Left ventricle myocardium inferior (tissue), 1 donor: ENCODE measurements at places on chromosomes 1 and 21.
A peak's percentile ranks its signal among the peaks of the same experiment; 100 is the strongest.

- H3K4me1 ChIP-seq = no peaks in the 10 kb centered on the region
- no peak overlapping the region for H3K27ac ChIP-seq
- H3K4me3 ChIP-seq = no peak overlapping the region
Measured at GRCh38 chr1:71413441-71414175, 332.8 kb upstream of the ZRANB2 start.

DNA sequence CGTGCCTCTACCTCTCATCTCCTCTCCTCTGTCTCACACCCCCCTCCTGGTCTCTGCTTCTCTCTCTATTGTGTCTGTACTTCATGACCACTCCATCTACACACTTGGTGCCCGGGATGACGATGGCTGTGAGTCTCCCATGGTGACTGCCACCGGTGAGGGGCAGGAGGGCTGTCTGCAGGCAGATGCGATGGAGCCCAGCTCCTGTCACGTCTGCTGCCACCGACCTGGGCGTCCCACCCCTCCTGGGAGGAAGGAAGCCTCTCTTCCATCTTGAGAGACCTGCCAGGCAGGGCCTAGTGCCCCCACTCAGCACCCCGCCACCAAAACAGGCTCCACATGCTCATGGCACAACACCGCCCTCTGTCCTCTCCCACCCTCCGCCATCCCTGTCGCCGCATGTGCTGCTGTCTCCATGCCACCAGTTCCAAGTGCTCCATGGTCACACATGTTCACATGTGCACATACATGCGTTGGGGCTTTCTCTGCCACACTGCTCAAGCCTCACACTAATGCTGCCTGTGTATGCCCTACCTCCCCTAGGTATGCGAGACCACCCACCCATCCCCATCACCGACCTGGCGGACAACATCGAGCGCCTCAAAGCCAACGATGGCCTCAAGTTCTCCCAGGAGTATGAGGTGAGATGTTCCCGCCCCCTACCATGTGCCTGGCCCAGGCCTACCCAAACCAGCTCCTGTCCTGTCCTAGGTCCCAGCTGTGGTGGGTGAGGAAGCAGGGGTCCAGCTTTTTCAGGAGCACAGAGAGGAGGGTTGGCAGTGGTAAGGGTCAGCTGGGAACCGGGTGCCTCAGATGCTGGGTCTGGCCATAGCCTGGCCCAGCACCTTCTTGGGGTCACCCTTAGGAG lies 36.6 kb upstream of the KDM4A start:
- H3K4me3 ChIP-seq = no peak overlapping the region
- no peak overlapping the region for H3K27ac ChIP-seq
- DNase-seq = no peak
- H3K27me3 ChIP-seq = no peaks in the 10 kb centered on the region

GRCh38 chr1:240672132-240672811 lies 60.3 kb upstream of the GREM2 start:
- H3K36me3 ChIP-seq = no peaks in the 10 kb centered on the region
- no peak for DNase-seq
- H3K27me3 ChIP-seq = no peaks in the 10 kb centered on the region
- no peaks in the 10 kb centered on the region for H3K4me1 ChIP-seq
- no peak overlapping the region for H3K4me3 ChIP-seq

GRCh38 chr1:48923116-48923515 lies 146.4 kb upstream of the BEND5 start:
- no peak overlapping the region for H3K4me3 ChIP-seq
- H3K27me3 ChIP-seq = no peaks in the 10 kb centered on the region
- DNase-seq = no peak
- H3K4me1 ChIP-seq = no peaks in the 10 kb centered on the region

DNA sequence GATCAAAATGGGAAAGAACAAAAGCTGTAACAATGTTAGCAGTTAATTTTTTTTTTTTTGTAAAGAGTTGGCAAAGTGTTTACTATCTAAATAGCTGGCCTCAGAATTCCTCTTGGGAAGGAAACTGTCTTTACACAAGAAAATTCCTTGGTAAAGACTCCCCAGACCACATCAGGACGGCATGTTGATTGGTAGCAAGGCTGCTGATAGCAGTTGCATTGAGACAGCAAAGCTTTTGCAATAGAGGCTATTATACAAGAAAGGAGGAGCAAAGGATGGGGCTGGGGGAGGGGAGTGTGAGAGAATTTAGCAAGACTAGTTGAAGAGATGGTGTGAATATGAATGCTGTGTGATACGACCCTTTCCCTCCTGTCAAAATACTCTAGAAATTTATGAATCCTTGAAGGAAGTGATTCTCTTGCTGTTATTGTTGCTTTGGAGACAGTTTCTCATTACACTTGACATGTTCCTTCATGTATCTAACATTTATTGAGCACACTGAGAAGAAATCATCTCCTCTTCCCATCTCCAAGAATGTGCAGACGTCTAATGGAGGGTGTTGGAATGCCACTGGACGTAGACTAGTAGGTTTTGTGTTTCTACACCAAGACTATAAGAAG lies 355.6 kb downstream of the SIPA1L2 start:
- no peak overlapping the region for H3K4me3 ChIP-seq
- H3K36me3 ChIP-seq = no peaks in the 10 kb centered on the region
- H3K27me3 ChIP-seq = no peaks in the 10 kb centered on the region
- H3K27ac ChIP-seq = no peak overlapping the region
- no peak for DNase-seq

GRCh38 chr1:243313635-243314536 lies 58.0 kb downstream of the SDCCAG8 start:
- no peaks in the 10 kb centered on the region for H3K27me3 ChIP-seq
- H3K4me1 ChIP-seq = peaks cover 9% of the 10 kb centered on the region
- H3K4me3 ChIP-seq = no peak overlapping the region
- DNase-seq = no peak
- H3K27ac ChIP-seq = peak overlapping the region; percentile 18
- H3K36me3 ChIP-seq = peaks cover 43% of the 10 kb centered on the region

- H3K27ac ChIP-seq = no peak overlapping the region
- no peaks in the 10 kb centered on the region for H3K36me3 ChIP-seq
- peaks cover 48% of the 10 kb centered on the region for H3K27me3 ChIP-seq
- DNase-seq = no peak
- peaks cover 11% of the 10 kb centered on the region for H3K4me1 ChIP-seq
Measured at GRCh38 chr1:181430015-181430885, 53.1 kb upstream of the CACNA1E start.

GRCh38 chr1:25914074-25914995 lies 8.1 kb upstream of the STMN1 start:
- peaks cover 12% of the 10 kb centered on the region for H3K4me1 ChIP-seq
- no peaks in the 10 kb centered on the region for H3K27me3 ChIP-seq
- H3K36me3 ChIP-seq = no peaks in the 10 kb centered on the region
- peak overlapping the region; percentile 52 for H3K27ac ChIP-seq

DNA sequence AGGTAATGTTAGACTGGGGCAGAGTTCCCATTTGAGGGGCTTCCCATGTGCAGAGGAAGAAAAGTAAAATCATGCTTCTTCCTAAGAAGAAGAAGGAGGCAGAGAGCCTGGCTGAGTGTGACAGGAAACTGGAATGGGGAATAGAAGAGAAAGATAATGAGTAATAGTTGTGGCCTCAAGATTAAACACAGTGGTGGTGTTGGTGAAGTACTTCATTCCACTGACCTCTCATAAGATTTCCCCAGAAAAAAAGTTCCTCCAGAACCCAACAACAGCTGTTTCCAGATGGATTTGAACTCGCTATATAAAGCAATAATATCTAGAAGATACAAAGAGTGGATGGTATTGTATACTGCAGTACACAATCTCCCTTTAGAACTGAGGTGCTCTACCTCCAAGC lies 13.0 kb downstream of the RGS1 start:
- H3K4me3 ChIP-seq = no peak overlapping the region
- no peaks in the 10 kb centered on the region for H3K27me3 ChIP-seq
- H3K27ac ChIP-seq = no peak overlapping the region
- no peaks in the 10 kb centered on the region for H3K4me1 ChIP-seq

- peaks cover 43% of the 10 kb centered on the region for H3K27me3 ChIP-seq
- DNase-seq = no peak
- H3K27ac ChIP-seq = no peak overlapping the region
- H3K4me1 ChIP-seq = peaks cover 19% of the 10 kb centered on the region
Measured at GRCh38 chr1:112721966-112722524, 6.9 kb upstream of the PPM1J start.

DNA sequence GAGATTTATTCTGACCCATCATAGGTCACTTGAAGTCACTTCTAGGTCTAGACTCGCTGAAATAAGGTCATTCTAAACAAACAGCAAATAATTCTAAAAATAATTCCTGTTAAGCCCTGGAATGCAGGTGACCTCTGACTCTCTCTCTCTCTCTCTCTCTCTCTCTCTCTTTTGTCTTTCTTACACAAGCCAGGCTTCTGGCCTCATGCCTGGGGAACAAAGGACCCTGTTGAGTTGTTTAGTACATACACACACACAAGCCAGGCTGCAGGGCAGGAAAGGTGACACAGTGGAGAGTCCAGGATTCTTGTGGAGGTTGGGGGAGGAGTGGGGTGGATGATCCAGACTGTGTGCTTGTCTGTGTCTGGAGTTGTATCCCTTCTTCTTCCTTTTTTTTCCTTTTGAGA lies 4.0 kb upstream of the MEX3A start:
- H3K4me3 ChIP-seq = no peak overlapping the region
- no peaks in the 10 kb centered on the region for H3K36me3 ChIP-seq
- peak overlapping the region; percentile 45 for H3K27ac ChIP-seq
- no peaks in the 10 kb centered on the region for H3K27me3 ChIP-seq
- H3K4me1 ChIP-seq = peaks cover 50% of the 10 kb centered on the region

- no peak within 1 kb of the TSS for H3K27ac ChIP-seq
- H3K36me3 ChIP-seq = no peaks in the 10 kb centered on the region
- peaks cover 35% of the 10 kb centered on the region for H3K4me1 ChIP-seq
- DNase-seq = no peak
- peak within 1 kb of the TSS; percentile 66 for H3K4me3 ChIP-seq
- peaks cover 30% of the 10 kb centered on the region for H3K27me3 ChIP-seq
Measured at GRCh38 chr1:206469933-206470691, at the start of gene IKBKE. Gene IKBKE (plus strand): TSS chr1:206470476. CDS start chr1:206473228, 2,752 bp downstream.

DNA sequence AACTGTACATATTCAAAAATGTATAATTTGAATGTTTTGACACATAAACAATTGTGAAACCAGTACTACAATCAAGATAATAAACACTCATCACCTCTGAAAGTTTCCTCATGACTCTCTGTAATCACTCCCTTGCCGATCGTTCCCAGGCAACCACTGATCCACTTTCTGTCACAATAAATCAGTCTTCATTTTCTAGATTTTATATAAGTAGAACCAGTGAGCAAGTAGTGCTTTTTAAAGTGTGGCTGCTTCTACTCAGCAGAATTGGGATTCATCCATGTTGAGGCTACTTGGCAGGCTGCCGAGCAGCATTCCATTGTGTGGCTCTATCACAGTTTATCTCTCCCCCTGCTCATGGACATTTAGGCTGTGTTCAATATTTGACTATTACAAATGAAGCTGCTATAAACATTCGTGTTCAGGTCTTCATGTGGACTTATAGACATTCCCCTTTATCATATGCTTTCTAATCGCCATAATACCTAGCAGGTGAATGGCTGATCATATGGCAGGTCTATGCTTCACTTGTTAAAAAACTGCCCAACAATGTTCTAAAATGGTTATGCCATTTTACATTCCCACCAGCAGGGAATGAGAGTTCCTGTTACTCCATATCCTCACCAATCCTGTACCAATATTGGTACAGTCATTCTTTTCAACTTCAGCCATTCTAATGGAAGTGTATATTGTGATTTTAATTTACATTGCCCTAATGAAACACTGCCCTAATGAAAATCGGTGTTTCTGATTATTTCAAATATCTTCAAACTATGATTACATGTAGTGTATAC lies 20.5 kb downstream of the TEX38 start:
- H3K27me3 ChIP-seq = no peaks in the 10 kb centered on the region
- DNase-seq = no peak
- no peak overlapping the region for H3K4me3 ChIP-seq
- peaks cover 41% of the 10 kb centered on the region for H3K4me1 ChIP-seq
- peak overlapping the region; percentile 48 for H3K27ac ChIP-seq
- peaks cover 67% of the 10 kb centered on the region for H3K36me3 ChIP-seq

DNA sequence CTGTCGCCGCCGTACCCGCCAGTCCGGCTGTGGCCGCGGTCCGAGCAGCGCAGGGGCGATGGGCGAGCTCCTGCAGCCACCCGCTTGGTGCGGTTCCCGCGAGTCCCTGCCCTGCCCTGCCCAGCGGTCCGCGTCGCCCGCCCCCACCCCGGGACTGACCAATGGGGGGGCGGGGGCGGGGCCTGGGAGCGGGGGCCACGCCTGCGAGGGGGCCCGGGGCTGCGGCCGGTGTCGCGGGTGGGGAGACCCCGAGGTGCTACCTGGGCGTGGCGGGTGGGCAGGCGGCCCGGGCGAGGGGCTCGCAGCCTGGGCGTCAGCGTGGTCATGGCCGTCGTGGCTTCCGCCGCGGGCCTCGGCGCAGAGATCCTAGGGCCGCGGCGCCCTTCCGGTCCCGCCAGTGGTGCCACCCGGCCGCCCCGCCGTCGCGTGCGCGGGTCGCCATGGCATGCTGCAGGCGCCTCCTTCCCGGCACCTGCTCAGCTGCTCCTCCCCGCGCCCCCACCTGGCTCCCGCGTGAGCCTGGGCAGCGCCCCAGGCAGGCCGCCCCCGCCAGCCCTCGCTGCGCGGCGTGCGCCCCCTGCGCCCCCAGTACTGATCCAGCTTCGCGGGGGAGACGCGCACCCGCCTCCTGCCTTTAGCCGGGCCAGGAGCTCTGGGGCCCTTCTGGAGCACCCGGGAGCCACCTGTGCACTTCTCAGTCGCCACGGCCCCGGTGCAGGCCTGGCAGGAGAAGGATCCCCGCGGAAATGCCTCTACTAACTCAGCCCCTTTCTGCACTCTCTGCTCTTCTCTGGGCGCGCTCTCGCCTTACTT lies at the start of gene BMP8B:
Gene BMP8B (minus strand): TSS at position 108 of the 813 bp plus-strand sequence. CDS start 380 bp downstream, outside the sequence.
- peaks cover 10% of the 10 kb centered on the region for H3K4me1 ChIP-seq
- H3K27me3 ChIP-seq = peaks cover 72% of the 10 kb centered on the region
- no peaks in the 10 kb centered on the region for H3K36me3 ChIP-seq
- H3K27ac ChIP-seq = no peak within 1 kb of the TSS
- DNase-seq = peak; percentile 49

DNA sequence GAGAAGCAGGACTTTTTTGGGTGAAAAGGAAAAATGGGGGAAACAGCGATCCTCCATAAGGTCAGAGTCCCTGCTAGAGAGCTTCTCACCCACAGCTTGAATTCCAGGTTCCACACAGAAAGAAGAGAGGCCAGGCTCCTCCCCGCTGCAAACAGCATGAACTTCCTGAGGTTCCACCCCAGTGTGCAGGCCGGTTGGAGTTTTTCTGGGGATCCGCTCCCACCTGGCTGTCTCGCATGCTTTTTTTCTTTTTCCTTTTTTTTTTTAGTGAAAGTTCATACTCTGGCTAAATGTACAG lies 595.1 kb upstream of the ZP4 start:
- DNase-seq = no peak
- no peak overlapping the region for H3K4me3 ChIP-seq
- no peak overlapping the region for H3K27ac ChIP-seq
- H3K36me3 ChIP-seq = no peaks in the 10 kb centered on the region
- no peaks in the 10 kb centered on the region for H3K27me3 ChIP-seq

GRCh38 chr1:21586846-21587601 lies 77.8 kb downstream of the ALPL start:
- H3K4me3 ChIP-seq = no peak overlapping the region
- H3K4me1 ChIP-seq = peaks cover 29% of the 10 kb centered on the region
- peaks cover 49% of the 10 kb centered on the region for H3K27me3 ChIP-seq
- H3K36me3 ChIP-seq = no peaks in the 10 kb centered on the region
- peak overlapping the region; percentile 50 for H3K27ac ChIP-seq
- peak; percentile 47 for DNase-seq
